ENCODE measurements at places on chromosomes 4 and X.

- no peak for DNase-seq
Observed at GRCh38 chr4:71009890-71010588, 16.6 kb downstream of the DCK start.

DNA sequence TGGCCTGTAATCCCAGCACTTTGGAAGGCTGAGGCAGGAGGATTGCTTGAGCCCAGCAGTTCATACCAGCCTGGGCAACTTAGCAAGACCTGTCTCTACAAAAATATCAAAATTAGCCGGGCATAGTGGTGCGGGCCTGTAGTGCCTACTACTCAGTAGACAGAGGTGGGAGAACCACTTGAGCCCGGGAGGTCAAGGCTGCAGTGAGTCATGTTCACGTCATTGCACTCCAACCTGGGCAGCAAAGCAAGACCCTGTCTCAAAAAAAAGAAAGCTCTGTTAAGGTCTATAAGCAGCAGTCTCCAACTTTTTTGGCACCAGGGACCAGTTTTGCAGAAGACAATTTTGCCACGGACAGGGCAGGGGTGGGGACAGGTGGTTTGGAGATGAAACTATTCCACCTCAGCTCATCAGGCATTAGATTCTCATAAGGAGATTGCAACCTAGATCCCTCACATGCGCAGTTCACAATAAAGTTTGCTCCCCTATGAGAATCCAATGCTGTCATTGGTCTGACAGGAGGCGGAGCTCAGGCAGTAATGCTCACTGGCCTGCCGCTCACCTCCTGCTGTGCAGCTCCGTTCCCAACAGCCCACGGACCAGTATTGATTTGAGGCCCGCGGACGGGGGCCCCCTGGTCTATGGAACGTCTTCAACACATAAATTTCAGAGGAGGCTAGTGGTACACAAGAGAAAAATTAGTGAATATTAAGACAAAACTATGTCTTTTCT is 67.9 kb downstream of the KLHL8 start:
- DNase-seq, result no peak

DNA sequence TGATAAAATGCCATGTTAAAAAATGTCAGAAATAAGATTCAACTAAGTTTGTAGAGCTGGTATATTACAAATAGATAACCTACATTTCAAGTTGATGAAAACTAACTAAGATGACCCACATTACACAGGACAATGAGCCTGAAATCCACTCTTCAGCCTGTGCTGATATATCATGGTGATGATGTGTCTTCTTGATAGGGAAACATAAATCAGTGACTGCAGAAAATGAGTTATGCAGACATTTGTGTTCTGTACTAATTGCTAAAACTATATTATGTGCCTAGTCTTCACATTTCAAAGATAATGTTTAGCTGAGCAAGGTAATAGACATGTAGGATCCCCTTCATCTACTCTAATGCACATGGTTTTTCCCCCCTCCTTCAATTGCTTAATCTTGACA is 331.6 kb upstream of the F9 start:
- no peak for DNase-seq

- no peak for DNase-seq
Observed at GRCh38 chr4:133156096-133156495, 7.0 kb downstream of the PCDH10 start.

GRCh38 chrX:7943600-7944245 is 16.5 kb upstream of the PNPLA4 start:
- DNase-seq, result no peak

GRCh38 chr4:155694100-155694785 is 27.6 kb downstream of the GUCY1A1 start:
- no peak for DNase-seq

GRCh38 chr4:113358784-113359183 is 309.3 kb downstream of the ANK2 start:
- DNase-seq, result no peak

- DNase-seq, result no peak
Observed at GRCh38 chr4:144681806-144682205, 35.9 kb downstream of the HHIP start.

DNA sequence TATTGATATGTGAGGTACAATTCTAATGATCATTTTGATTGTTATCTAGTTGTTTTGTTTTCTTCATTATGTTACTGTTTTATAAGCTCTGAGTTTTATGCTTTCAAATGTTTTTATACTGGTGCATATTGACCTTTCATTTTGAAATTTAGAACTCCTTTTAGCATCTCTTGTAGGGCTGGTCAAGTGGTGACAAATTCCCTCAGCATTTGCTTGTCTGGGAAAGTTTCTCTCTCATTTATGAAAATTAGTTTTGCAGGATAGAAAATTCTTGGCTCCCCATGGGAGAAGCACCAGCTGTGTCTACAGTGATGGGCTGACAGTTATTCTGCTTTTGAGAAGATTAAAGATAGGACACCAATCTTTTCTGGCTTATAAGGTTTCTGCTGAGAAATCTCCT is 105.3 kb upstream of the SPRY1 start:
- DNase-seq, result no peak

- DNase-seq, result no peak
Observed at GRCh38 chr4:26766141-26766540, 94.5 kb upstream of the STIM2 start.

DNA sequence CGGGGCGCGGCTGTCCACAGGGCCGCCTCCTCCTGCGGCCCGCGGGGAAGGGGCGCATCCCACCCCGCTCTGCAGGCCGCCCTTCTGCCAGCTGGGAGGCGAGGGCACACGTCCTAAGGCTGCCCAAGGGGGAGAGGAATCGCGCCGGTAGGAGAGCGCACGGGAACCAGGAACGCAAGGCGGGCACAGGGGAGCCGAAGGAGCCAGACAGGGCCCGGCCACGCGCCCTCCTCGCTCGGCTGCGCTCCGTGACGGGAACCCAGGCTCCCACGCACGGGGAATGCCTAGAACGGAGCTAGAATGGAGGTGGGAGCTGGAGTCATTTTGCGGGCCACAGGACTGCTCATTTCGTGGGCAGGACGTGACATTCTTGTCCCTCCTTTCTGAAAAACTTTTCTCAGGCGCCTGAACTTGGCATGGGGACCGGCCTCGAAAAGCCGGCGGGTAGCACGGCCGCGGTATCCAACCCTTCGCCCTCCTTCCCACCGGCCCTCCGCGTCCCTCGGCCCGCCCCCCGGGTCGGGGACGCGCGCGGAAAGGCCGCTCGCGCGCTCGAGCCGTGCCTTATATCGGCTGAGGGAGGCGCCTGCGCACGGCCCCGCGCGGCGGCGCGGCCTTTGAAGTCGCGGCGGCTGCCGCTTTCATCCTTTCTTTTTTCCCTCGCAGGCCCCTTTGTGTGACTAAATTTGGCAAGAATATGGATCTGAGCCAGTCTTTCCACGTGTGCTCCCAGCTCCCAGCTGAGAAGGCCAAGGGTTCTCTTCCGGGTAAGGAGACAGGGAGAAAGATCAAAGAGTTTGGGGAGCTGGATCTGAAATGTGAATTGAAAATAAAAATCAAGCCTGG is 4.2 kb upstream of the LEF1 start:
- DNase-seq, result no peak

GRCh38 chrX:38375891-38376290 is 23.5 kb downstream of the OTC start:
- no peak for DNase-seq

DNA sequence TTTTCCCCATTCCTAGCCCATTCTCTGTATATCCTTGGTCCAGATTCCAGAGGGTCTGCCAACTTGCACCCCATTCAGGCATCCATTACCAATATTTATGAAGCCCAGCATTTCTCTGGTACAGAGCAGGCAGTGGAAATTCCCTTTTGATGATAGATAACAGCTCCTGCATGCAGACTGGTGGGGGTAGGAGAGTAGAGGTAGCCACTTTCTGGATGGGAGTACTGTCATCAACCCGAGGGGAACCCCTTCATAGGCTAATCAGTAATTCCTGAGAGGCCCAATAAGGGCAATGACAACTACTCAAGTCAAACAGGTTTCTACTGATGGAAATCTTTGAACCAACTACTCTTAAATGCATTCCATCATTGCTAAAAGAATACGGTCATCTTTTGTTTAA is 63.7 kb downstream of the COL25A1 start:
- no peak for DNase-seq

GRCh38 chr4:5888222-5889001 is 4.5 kb downstream of the CRMP1 start:
- DNase-seq, result no peak

GRCh38 chrX:138018145-138018799 is 452.3 kb downstream of the ZIC3 start:
- no peak for DNase-seq

GRCh38 chrX:53357799-53358530 is 64.5 kb downstream of the SMC1A start:
- DNase-seq, result no peak

- DNase-seq, result no peak
Observed at GRCh38 chr4:180028682-180029081, 2214.5 kb upstream of the TENM3 start.

- no peak for DNase-seq
Observed at GRCh38 chr4:25986807-25987206, 72.8 kb downstream of the SMIM20 start.

- DNase-seq, result no peak
Observed at GRCh38 chr4:143186649-143187048, 1.9 kb downstream of the USP38 start.

DNA sequence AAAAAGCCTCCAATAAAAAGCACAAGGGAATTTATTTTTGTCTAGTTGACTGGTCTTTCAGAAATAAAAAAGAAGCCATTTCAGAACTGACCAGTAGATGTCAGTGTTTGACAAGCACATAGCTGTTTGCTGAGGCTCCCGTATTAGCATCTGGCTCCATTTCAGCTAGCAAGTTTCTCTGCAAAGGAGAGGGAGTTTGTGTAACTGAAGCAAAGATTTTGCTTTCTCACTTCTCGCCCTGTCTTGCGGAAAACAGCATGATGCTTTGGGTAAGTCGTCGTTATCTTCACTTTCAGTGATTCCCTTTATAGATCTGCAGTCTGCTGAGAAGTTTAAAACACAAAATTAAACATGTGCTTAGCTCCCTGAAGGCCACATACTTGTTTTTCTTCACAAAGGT is 85.5 kb downstream of the CT47B1 start:
- peak; percentile 0 for DNase-seq

- DNase-seq, result no peak
Observed at GRCh38 chr4:11072999-11073398, 355.7 kb downstream of the HS3ST1 start.

GRCh38 chr4:180059216-180059881 is 2183.9 kb upstream of the TENM3 start:
- DNase-seq, result no peak

GRCh38 chrX:107205770-107206696 is at the start of the genes DNAAF6 and NUP62CL:
DNAAF6 (plus strand) TSS chrX:107206611; CDS start chrX:107212876, 6,265 bp downstream.
NUP62CL (minus strand) TSS chrX:107206433; CDS start chrX:107175146, 31,287 bp downstream.
- peak; percentile 23 for DNase-seq

- DNase-seq, result peak; percentile 78
Observed at GRCh38 chrX:107673933-107674479, 45.7 kb downstream of the PRPS1 start.

DNA sequence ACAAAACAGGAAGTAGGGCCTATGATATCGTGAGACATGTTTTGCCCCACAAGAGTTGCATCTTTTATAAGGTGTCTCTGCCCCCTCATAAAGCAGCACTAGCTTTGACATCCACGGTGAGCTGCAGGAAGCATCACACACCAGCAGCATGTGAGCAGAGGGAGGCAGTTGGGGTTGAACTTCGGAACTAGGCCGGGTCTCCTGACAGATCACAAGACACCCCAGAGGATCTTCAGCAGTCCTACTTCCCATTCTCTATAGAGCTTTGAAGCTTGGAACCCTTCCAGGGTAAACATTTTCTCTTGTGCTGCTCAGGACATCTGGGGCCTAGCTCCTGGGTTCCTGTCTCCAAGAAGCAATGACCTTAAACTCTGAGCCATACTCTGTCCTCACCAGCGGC is 27.5 kb downstream of the YY2 start:
- DNase-seq, result no peak

- no peak for DNase-seq
Observed at GRCh38 chr4:61614231-61614630, 414.1 kb downstream of the ADGRL3 start.

DNA sequence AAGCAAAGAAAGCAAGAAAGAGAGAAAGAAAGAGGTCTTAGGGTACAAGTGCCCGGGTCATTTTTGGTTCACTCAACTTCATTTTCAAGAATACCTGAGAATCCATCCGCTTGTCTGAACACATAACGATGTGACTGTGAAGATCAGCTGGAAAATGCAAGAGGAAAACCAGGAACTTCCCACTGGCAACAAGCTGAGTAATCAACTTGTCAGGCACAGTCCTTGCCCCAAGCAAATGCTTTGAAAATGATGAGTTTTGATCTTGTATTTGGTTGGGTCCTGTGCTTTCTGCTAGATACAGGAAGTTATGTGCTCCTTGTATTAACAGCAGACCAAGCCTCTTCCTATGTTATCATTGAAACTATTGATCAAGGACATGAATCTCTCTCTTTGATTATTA is 239.1 kb downstream of the ASMT start:
- no peak for DNase-seq

DNA sequence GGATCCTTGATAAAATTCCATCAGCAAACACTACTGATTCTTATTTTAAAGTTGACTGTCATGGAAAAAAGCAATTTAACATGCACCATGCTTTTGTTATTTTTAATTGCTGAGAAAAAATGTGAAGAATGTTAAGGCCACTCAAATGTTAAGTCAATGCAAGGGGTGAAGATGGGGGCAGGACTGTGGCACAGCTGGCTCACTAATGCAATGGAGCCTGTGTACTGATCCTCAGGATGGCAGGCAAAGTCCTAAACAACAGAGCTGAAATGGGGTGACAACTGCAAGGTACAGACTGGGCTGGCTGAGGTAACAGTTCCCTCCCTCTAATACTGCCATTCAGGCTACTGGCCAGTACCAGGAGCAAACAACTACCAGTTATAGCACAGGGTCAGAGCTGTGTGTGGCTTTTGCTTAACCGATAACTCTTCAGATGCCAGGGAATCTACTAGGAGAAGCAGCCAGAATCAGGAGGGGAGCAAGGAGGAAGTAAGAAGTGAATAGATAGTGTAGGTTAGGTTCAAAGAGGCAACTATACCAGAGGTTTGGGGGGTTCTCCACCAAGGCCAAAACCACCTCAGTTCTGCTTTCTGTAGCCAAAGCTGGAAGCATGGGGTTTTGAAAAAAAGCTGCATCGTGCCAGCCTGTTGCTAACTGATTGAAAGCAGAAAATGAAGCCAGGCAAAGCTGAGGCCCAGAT is 372.6 kb downstream of the OPHN1 start:
- DNase-seq, result no peak

DNA sequence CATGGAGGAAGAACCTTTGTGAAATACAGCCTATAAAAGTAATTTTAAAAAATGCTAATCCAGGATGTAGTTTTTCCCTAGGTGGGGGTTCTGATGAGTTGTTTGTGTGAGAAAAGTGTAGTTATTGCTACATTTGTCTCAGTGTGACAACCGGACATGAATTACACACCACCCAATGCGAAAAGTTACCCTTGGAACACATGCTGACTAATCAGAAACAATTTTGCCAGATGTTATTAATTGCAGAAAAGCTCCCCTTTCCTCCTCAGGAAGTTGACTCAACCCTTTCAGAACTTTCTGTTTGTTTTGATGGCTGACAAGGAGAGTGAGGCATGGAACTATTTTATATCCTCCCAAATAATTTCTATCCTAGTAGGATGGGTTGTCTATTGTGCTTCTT is 38.1 kb upstream of the EDA2R start:
- DNase-seq, result no peak

GRCh38 chr4:182179105-182179504 is 64.1 kb upstream of the TENM3 start:
- DNase-seq, result no peak

GRCh38 chrX:13345438-13345837 is 25.6 kb upstream of the ATXN3L start:
- DNase-seq, result no peak

- no peak for DNase-seq
Observed at GRCh38 chr4:122827879-122828601, 1.4 kb downstream of the FGF2 start.

- no peak for DNase-seq
Observed at GRCh38 chr4:39961311-39961877, 16.3 kb downstream of the PDS5A start.

Measured in stimulated activated CD8-positive, alpha-beta memory T cell treated with anti-CD3 and anti-CD28 coated beads, Interleukin-2, amount 100 ng/mL, for 1 hour (primary cell).